ENCODE measurements at places on chromosomes 6 and 20.

GRCh38 chr20:39080326-39080725 lies 118.2 kb downstream of the DHX35 start:
- no peak for DNase-seq

- DNase-seq: no peak
Measured at GRCh38 chr6:35202066-35202546, 11.7 kb upstream of the SCUBE3 start.

- DNase-seq: no peak
Measured at GRCh38 chr6:4358414-4359107, 223.2 kb upstream of the ECI2 start.

DNA sequence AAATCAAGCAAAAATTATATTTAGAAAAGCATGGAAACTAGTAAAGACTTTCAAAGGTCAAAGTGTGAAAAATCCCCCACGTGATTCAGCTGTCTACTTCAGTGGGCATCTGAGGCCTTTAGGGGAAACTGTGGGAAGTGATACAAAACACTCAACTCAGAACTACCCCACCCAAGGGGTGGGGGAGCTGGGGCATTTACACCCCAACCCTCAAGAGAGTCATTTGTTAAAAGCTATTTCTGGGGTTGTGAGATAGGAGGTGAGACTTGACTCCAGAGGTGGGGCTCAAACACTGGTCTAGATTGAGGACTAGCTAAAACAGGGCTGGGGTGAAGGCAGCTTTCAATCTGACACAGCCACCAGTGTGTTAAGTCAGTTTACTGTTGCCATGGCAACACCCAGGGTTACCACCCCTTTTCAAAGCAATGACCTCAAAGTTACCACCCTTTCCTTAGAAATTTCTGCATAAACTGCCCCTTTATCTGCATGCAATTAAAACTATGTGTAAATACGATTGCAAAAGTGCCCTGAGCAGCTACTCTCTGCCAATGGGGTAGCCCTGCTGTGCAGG lies 9.9 kb upstream of the GTSF1L start:
- DNase-seq: no peak

Data from stimulated activated CD4-positive, alpha-beta T cell treated with anti-CD3 and anti-CD28 coated beads, Interleukin-1b, Interleukin-23, amount 100 ng/mL, for 24 hours (primary cell).